OCI-LY7 (cell line): ENCODE measurements at places on chromosomes 7 and 10. TPM values are rescaled to one million over a fixed set of nuclear protein-coding genes. Genes with fewer than 3 reads are reported as not detected.

The MMP21 gene
- not detected in 2 replicates for total RNA-seq

The SFRP5 gene
- not detected in 2 replicates for total RNA-seq

The SH2B2 gene
- total RNA-seq = 109 and 131 TPM in 2 replicates

The HERPUD2 gene
- 20.6 and 26.4 TPM in 2 replicates for total RNA-seq

The KCNMA1 gene
- not detected in 2 replicates for total RNA-seq

The PRTFDC1 gene
- not detected in 2 replicates for total RNA-seq

The EXOC6 gene
- 9.4 and 12.5 TPM in 2 replicates for total RNA-seq

The LRRC61 gene
- total RNA-seq = not detected in 2 replicates

The MSMB gene
- not detected in 2 replicates for total RNA-seq
